ENCODE measurements at places on chromosomes 2 and 18. TPM values are rescaled to one million over a fixed set of nuclear protein-coding genes. Genes with fewer than 3 reads are reported as not detected.

GCG gene
- total RNA-seq: not detected

CROCC2 gene
- total RNA-seq: not detected

PAX8 gene
- total RNA-seq: 2.1 TPM

HAUS1 gene
- 53.7 TPM for total RNA-seq

MYO5B gene
- total RNA-seq: 2.1 TPM

ALPI gene
- not detected for total RNA-seq

MAIP1 gene
- 23.6 TPM for total RNA-seq

TPO gene
- total RNA-seq: not detected

FSHR gene
- not detected for total RNA-seq

COPS9 gene
- 324 TPM for total RNA-seq

MYCN gene
- 0.39 TPM for total RNA-seq

ZNF804A gene
- not detected for total RNA-seq

ACKR3 gene
- total RNA-seq: 0.93 TPM

SCYGR1 gene
- not detected for total RNA-seq

ADD2 gene
- 15.4 TPM for total RNA-seq

AGFG1 gene
- 67.0 TPM for total RNA-seq

C1QL2 gene
- not detected for total RNA-seq

NETO1 gene
- not detected for total RNA-seq

GLB1L gene
- total RNA-seq: 7.5 TPM

RAX gene
- not detected for total RNA-seq

ARHGAP28 gene
- 2.1 TPM for total RNA-seq

TUBA4B gene
- not detected for total RNA-seq

AGXT gene
- not detected for total RNA-seq

IFIH1 gene
- 24.5 TPM for total RNA-seq

OST4 gene
- 401 TPM for total RNA-seq

VWC2L gene
- total RNA-seq: not detected

DLX1 gene
- not detected for total RNA-seq

GNAL gene
- 0.05 TPM for total RNA-seq

RIT2 gene
- total RNA-seq: not detected

UBXN4 gene
- 40.2 TPM for total RNA-seq

TMEM247 gene
- total RNA-seq: not detected

SOX11 gene
- total RNA-seq: not detected

PDE1A gene
- 0.10 TPM for total RNA-seq

CCDC88A gene
- 33.1 TPM for total RNA-seq

APOB gene
- total RNA-seq: under 0.01 TPM
